ENCODE measurements at places on chromosomes 6 and 20.
A peak's percentile ranks its signal among the peaks of the same experiment; 100 is the strongest.

- no peak for DNase-seq
These were observed 240.9 kb upstream of the BTBD3 start for GRCh38 chr20:11676630-11677287.

- DNase-seq, result no peak
These were observed 43.1 kb downstream of the DSTN start for GRCh38 chr20:17612992-17613327.

DNA sequence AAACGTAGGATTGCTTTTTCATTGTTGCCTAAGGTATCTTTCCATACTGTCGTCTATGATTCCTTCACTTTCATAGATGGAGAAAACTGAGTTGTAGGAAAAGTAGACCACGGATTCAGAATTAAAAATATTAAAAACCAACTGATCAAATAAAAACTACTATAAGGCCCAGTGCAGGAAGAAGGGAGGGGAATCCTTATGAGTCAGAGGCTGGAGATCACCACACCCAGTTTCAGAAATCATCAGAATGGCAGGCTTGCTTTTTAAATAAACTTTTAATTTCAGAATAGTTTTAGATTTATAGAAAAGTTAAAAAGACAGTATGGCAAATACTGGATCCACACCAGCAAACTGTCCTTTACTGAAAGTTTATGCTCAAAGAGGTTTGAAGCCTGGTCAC lies 32.0 kb upstream of the POPDC3 start:
- DNase-seq, result no peak

- DNase-seq, result no peak
These were observed 105.1 kb upstream of the GPR6 start for GRCh38 chr6:109872968-109873545.

- DNase-seq, result peak; percentile 65
These were observed 741 bp upstream of the PNISR start for GRCh38 chr6:99425647-99426450.

GRCh38 chr20:7038029-7038428 lies 270.5 kb downstream of the BMP2 start:
- DNase-seq, result no peak

GRCh38 chr20:1171461-1172093 lies 13.2 kb downstream of the TMEM74B start:
- no peak for DNase-seq

GRCh38 chr6:69954733-69955132 lies 88.4 kb downstream of the COL19A1 start:
- no peak for DNase-seq

DNA sequence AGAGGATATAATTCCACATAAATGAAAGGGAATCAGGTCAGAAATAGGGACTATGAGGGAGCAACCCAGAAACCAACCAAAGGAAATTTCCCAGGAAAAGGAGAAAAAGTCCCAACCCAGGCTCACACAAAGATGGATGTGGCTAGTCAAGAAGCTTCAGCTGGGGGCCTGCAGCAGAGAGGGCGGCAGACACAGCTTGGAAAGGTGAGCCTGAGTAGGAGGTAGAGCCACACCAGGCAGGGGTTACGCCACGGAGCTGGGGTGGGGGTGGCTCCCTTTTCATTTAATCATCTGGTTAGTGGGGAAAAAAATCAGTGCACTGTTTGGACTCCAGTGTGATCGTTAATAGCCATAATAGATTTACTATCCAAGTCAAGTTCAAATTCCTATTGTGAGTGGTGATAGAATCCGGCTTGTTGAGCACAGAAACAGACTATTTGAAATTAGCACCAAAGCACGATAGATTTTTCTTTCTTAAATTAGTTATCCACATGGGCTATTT lies 220.6 kb downstream of the TPBG start:
- DNase-seq, result no peak

DNA sequence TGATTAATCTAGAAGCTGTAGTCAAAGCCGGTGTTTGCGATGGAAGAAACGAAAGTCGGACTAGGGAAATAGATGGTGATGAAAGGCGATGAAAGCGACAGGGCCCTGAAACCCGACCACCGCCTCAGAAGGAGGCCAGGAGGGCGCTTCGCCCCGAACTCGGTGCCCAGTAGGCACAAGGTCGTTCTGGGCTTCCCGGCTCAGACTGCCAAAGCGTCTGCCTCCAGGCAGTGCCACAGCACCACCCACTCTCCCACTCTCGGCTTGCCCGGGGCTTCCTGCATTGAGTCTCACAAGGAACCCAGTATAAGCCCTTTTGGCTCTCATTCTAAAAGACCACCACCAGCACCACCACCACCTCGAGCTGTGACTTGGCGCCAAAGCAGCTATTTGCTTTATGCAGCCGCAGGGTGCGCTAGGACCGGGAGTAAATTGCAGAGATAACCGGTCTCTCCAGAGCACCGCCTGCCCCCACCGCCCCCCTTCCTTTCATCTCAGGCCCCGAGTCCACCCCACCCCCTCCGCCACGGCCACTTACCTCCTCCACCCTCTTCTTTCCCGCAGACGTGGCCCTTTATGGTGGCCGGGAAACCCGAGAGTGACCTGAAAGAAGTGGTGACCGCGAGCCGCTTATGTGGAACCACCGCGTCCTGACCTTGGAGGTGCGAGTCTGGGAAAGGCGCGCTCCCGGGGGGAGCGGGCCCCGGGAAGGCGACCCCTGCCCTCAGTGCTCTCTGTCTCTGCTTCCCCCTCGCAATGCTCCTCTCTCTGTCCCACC lies 2.4 kb downstream of the TCF21 start:
- no peak for DNase-seq
